Thoracic aorta (tissue), 2 donors: ENCODE measurements at places on chromosomes 6 and 20.

DNA sequence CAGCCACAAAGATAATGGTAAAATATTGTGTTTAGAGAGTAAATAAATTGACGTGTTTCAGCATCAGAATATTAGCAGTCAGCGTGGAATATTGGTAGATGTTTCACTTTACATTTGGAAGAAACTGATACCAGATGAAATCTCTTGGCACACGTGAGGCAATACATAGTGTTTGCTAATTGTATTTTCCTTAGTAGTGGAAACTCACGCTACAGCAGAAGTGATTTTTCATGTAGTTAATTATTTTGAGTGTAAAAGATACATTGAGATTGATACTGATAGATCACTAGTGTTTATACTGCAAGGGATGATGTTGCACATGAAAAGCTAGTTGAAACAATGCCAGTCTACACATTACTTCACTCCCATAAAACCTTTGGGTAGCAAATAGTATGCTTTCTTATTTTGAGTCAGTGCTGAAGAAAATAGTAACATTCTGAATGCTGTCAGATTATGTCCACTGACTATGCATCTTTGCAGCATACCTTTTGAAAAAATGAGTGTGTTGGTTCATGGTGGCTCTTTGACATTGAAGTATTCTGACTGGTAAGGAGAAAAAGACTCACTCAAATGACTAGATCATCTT lies 59.3 kb downstream of the CD2AP start:
- DNase-seq = no peak

DNA sequence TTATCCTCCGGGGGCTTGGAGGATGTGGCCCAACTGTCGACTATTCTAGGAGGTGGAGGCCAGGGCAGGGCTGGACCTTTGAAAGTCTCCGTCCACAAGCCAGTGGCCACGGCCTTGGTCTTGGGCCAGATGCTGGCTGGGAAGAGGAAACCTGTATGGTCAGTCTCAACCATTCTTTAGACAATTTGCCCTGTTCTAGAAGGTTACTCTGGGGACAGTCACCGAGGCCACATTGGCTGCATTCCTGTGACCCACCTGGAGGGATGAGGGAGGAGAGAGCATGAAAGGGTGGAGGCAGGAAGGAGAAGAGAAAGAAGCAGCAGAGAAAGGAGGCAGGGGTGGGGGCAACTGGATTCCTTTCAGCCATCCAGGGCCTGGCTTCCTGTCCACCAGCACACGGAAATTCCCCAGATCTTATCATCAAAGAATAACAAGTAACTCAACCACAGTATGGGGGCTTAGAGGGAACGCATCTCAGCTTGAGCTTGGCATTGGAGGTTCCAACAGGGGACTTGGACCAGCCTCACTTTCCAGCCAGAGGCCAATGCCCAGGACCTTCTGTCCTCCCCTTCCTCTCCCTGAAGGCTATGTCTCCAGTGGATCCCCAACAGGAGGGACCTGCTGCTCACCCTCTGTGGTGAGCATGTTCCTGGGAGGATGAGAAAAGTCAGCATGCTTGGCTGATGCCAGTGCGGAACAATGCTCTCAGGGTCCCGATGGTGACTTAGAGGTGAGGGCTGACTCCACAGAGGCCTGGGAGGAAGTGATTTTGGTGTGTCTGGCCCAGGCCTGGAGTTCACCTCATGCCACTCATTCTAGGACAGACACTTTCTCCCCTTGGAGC lies 30.4 kb downstream of the TGM2 start:
- no peak for DNase-seq

- DNase-seq = no peak
Measured at GRCh38 chr6:132494954-132495353, 18.0 kb downstream of the STX7 start.

GRCh38 chr6:30988209-30988825 lies 4.8 kb downstream of the MUC21 start:
- no peak for DNase-seq

DNA sequence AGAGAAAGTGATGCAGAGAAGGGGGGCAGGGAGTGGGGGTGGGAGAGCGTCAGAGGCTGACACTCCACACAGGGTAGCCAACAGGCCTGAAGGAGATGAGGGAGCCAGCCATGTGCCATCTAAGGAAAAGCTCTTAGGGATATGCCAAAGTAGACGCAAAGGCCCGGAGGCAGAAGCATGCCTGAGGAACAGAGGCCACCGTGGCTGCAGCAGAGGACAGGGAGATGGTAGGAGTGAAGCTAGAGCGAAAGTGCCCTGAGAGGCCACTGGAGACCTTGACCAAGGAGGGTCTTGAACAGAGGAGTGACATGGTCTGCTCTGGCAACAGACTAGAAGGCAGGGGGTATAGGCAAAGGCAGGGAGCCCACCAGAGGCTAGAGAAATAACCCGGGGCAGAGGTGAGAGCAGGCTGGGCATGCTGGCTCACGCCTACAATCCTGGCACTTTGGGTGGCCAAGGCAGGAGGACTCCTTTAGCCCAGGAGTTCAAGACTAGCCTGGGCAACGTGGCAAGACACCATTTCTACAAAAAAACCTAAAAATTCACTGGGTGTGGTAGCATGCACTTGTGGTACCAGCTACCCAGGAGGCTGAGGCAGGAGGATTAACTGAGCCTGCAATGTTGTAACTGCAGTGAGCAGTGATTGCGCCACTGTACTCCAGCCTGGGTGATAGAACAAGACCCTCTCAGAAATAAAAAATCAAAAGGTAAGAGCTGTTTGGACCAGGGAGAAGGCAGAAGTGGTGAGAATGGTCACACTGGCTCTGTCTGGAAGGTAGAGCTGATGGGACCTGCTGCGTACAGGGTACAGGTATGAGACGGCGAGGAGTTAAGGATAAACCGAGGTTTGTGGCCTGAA lies 6.3 kb downstream of the RRBP1 start:
- DNase-seq = no peak

DNA sequence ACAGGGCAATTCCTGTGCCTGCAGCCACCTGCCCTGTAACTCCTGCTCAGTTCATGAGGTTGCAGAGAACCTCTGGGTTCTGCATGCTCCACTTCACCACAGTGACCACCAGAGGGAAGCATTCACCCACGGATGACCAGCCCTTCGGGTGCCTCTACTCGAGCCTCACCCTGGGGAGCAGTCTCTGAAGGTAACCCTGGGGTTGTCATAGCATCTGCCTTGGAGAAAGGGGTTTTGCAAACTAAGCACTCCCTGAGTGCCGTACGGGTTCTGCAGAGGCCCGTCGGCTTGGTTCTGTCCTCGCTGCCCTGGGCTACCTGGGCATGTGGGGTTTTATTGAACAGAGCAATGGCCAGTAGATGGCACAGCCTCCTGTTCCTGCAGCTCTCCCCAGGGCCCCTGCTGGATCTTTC lies 10.2 kb upstream of the CST5 start:
- no peak for DNase-seq

DNA sequence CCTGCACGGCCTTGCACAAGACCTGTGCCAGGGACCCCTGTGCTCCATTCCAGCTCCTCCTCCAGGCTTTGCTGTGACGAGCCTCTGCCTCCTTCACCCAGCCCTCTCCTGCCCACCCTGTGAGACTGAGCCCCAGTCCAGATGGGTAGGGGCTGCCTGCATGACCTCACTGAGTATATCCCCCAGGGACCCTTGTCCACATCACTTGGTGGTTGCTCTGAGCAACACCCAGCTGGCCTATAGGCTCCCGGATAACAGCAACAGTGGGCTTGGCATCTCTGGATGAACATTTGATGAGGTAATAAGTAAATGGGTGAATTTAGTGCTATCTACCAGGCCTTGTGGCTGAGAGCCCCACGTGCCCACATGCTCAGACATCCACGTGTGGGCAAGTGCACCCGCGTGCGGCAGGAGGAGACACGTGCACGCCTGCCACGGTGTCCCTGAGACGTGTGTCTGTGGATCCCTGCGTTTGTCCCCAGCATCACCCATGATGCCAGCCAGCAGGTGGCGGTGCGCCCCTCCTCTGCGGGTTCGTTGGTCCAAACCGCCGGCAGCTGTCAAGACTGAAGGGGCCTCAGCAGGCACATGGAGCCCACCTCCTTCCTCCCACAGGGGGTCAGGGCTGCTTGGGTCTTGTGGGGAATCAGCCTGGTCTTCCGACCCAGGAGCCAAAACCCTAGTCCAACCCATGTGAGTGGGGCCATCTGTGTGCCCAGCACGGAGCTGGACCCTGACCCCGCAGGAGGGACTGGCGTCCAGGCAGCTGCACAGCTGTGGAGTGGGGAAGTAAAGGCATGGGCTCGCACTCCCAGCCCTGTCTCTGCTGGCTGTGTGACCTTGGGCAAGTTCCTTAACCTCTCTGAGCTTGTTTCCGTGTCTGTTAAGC lies 45.9 kb downstream of the FGD2 start:
- peak; percentile 63 for DNase-seq

DNA sequence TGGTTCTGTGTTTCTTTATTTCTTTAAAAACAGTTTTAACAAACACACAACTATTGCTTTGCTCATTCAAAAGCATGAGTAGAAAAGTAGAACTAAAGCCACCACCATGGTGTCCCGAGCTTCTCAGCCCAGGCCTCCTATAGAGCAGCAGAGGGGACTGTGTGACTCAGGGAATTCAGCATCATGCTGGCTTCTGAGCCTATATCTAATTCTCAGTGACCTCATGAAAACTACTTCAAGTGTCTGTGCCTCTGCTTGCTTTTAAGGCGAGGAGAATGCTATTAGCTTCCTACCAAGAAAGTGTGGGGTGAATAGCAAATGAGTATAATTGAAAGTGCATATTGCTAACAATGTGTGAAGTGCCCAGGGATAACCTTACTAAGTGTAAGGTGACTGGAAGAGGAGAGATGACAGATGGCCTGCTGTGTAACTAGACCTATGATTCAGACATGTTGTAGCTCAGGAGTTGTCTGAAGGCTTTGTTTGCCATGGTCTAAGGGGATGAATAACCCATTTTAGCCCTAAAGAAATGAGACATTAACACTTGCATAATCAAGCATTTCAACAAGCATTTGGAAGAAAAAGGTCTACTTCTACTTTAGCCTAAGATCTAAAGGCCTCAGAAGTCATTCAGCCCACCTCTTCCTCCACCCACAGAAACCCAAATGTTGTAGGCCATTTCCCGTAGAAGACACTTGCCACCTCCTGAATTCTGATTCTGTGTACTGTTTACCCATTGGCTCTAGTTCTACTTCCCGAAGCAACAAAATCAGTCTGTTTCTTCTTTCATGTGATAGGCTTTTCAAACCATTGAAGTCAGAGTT lies 121.5 kb upstream of the ARG1 start:
- DNase-seq = no peak

- DNase-seq = no peak
Measured at GRCh38 chr6:78559056-78559455, 308.3 kb upstream of the IRAK1BP1 start.

DNA sequence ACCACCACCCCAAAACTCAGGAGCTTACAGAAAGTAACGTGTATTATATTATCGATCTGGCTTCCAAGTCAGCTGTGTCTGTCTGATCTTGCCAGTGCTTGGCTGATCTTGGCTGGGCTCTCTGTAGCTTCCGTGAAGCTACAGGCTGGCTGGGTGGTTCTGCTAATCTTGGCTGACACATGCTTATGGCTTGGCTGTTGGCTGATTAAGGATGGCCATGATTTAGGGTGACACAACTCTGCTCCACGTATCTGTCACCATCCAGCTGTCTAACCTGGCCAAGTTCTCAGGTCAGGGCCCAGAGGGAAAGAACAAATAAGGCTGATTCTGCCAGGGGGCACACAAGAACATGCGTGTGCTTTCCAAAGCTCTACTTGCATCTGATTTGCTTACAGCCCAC lies 64.7 kb upstream of the PRL start:
- no peak for DNase-seq

DNA sequence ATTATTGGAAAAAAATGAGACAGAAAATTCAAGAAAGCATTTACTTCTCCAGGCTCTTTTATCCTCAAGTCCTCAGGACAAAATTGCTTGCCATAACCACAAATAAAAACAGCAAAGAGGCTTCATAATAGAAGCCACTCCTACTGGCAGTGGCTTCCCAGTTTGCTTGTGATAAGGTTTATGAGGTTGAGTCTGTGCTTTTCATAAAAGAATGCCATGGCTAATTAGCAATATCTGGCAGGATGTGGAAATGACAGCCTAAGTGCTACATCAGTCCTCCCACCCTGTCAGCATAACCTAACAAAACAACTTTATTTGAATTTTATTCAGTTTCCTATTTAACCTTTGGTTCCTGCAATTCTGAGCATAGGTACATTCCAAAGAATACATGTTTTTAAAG lies 80.9 kb upstream of the HTR1E start:
- no peak for DNase-seq

- DNase-seq = no peak
Measured at GRCh38 chr20:60132162-60132826, 174.1 kb downstream of the CDH26 start.

DNA sequence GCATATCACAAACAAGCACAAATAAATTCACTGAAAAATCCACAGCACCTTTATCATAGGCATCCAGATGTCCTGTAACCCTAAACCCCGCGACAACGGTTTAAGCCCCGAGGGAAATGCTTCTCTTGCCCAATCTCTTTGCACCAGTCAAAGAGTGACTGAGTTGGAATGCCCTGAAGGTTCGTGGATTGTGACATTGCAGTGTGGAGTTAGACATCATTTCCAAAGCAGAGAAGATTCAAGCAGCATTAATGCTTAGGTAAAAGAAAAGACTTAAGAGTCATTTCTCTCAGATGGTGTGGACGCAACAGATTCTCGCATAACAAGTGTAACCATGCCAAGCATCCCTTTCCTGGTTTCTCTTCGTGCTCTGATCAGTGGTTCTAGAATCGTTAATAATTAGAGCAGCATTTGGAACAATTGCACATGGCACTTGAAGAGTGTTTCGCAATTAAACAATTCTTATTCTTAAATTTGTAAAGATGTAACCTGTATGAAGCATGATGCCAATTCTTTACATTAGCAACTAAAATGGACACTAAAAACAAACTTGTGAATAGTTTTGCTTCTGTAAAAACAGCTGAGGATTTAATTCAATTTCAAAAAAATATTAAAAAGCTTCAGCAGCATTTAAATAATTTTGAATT lies 121.6 kb downstream of the HIVEP2 start:
- DNase-seq = no peak

DNA sequence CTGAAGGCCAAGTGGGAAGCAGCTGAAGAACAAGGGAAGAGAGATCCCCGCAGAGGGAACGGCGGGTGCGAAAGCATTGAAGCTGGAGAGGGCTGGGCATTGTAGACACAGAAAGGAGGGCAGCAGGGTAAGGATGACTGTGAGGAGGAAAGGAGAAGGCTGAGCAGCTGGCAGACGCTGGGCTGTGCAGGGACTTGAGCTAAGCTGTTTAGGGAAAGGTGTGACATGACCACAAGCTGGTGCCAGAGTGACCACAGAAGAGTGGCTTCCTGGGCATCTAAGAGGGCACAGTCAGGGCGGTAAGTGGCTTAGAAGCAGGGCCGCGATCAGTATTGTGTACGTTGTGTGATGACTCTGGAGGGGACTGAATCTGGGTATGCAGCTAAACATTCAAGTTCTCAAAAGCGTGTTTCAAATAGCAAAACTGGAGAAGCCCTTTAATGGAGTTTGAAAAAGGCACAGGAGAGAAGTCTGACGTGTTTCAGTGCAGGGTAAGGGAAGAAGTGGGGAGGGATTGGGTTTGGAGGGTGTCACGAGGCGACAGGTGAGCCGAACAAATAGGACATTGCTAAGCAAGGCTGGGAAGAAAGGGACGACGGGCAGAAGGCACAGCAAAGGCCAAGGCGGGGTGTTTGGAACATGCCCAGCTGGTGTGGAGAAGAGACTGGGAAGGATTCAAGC lies 46.1 kb upstream of the ARFGEF2 start:
- DNase-seq = no peak

GRCh38 chr6:155201461-155202226 lies 62.2 kb upstream of the CLDN20 start:
- DNase-seq = no peak
